ENCODE measurements at places on chromosomes 4 and X.

- DNase-seq: no peak
Observed at GRCh38 chrX:18722500-18723071, 15.1 kb downstream of the PPEF1 start.

- DNase-seq: no peak
Observed at GRCh38 chrX:63754136-63754859, 30.7 kb downstream of the ARHGEF9 start.

GRCh38 chr4:188942606-188943005 is 803.4 kb downstream of the TRIML1 start:
- no peak for DNase-seq

DNA sequence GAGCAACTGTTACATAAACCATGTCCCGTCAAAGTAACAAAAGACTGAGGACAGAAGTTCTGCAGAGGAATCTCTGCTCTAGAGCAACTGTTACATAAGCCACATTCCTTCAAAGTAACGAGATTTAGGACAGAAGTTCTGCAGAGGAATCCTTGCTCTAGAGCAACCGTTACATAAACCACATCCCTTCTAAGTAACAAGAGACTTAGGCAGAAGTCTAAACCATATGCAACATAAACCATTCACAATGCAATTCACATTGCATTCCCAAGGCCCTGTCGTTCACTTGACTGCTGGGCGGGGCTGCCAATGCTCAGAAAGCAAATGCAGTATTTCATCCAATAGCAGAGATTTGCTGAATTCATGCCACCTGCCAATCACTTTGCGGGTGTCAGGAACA is 124.4 kb upstream of the PUDP start:
- DNase-seq: no peak

DNA sequence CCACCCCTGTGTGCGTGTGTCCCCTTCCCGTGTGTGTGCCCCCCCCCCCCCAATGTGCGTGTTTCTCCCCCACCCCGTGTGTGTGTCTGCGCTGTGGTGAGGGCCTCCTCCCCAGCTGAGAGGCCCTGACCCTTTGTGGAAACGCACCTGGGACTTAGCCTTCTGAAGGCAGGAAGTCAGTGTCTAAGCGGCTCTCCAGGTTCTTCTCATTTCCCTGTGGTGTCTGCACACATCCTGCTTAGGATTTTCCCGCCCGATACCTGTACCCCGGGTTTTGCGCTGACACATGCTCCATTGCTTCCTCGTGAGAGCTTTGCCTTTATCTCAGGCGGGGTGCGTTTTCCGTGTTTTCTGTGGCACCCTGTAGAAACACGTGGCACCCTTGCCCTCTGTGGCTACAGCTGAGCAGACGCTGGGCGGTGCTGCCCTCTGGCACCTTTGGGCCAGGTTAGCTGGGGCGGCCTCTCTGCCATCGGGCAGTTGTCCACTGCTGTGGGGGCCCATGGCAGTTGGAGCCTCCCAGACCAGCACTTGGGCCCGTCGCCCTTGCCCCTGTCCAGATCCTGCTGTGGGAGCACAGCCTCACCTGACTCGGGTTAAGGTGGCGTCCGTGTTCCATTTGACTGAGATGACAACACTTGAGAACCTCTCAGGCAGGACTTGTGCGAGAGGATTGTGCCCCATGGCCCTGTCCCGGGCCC is 26.3 kb downstream of the MAEA start:
- DNase-seq: no peak

DNA sequence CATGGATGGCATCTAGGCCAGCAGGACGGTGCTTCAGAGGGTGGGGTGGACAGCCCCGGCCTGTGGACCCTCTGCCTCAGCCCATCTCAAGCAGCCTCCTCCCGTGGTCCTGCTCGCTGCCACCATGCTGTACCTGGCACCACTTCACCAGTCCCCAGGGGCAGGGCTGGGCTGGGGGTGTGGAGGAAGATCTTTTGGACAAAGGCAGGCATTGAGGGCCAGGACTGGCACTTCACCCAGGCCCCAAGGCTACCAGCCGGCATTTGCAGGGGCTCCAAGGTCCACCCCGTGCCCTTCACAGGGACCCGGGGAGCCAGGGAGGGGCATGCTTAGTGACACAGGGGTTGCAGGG is 713 bp downstream of the PLXNB3 start:
- no peak for DNase-seq

- no peak for DNase-seq
Observed at GRCh38 chr4:147303174-147303872, 177.6 kb upstream of the EDNRA start.

- no peak for DNase-seq
Observed at GRCh38 chr4:143586080-143586479, 72.6 kb downstream of the SMARCA5 start.

DNA sequence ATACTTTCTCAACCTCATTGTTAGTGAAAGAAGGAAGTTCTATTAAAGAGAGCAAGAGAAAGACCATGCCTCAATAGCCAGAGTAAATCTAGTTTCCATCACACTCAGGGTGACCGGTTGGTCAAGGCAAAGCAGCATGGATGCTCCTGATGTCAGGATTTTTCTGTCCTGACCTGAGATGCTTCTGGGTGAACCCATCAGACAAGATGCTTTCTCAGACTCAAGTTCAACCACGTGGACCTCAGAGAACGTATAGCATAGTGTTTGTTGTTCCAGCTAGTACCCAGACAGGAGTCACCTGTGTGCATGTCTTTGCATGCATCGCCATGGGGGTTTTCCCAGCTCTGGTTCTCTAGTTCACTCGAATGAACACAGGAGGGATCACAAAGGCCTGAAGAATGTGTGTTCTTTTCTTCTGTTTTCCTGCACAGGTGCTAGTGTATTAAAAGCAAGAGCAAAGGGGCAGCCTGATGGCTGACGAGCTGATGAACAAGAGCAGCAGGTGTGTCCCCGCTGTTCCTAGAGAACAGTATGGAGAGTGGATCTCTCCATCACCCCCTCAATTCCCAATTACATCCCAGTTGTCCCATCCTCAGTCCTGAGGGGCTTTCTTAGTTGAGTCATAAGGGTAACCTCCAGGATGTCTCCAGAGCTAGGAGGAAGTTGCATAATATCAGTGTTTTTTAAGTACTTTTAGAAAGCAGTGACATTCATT is 110.5 kb upstream of the ENPP6 start:
- DNase-seq: no peak

DNA sequence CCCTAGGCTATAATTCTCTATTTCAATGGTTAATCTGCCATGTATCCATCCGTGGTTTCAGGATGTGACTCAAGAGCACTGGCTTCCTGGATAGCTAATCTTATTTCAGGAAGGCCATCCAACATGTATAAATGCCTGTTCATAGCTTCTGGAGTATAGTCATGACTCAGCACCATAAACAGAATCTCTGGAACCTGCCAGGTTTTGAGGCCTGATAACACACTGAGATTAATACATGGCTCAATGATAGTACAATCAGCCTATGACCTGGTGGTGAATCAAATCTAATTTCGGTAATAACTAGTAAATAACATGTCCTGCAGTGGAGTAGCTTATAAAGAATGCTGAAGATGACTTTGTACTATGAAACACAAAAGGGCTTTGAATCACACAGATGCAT is 5.7 kb upstream of the IL13RA2 start:
- no peak for DNase-seq

DNA sequence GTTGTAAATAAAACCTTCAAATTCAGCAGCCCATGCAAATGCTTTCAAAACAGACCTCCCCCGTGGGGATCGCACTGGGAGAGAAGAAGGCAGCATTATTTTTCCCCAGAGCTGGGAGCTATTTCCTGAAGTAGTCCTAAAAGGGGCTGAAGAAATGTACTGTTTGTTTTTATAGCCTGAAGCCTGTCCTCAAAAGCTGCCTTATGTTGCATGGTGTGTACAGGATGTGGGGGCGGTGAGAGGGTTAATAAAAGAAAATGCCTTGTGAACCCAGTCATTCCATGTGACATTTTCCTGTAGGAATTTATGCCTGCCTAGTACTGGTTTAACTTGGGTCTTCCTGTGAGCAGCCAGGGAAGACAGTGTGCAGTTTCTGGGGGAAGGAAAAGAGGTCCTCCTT is 144.1 kb downstream of the SOWAHB start:
- DNase-seq: no peak

GRCh38 chr4:7978489-7978888 is 38.8 kb upstream of the AFAP1 start:
- no peak for DNase-seq

DNA sequence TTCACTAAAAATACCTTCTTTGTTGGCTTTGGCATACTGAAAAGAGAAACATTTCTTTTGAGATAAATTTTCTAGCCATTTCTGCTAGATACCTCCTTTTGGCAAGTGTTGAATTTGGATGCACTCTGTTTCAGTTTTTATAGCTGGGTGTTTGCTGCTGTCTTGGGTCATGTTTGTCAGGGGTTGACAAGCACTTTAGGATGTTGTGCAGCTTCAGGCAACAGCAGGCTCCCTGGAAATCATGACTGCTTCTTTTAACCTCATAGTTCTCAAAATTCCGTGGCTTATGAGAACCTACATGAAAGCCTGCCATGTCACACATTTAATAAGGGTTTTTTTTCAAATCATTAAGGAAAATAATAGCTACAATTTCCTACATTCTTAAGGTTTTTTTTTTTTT is 36.7 kb downstream of the CCSER1 start:
- DNase-seq: no peak

DNA sequence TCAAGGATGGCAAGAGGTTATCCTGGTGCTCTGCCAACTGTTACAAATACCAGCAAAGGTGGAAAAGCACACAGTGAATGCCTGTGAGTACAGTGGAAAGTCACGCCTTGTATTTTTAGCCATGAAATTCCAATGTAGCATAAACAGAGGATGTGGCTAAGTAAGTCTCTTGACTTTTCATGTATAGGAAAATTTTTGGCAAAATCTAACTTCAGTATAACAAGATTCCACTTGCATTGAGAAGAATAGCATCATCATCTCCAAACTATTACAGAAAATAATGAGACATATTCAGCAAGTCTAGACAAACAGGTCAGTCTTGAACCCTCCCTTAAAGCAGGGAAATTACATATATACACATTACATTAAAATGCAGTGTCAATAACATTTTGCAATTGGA is 7.9 kb downstream of the SLC10A6 start:
- DNase-seq: no peak

- DNase-seq: no peak
Observed at GRCh38 chr4:104756837-104757236, 262.1 kb upstream of the CXXC4 start.

- no peak for DNase-seq
Observed at GRCh38 chrX:96692454-96692853, 7.8 kb downstream of the DIAPH2 start.

DNA sequence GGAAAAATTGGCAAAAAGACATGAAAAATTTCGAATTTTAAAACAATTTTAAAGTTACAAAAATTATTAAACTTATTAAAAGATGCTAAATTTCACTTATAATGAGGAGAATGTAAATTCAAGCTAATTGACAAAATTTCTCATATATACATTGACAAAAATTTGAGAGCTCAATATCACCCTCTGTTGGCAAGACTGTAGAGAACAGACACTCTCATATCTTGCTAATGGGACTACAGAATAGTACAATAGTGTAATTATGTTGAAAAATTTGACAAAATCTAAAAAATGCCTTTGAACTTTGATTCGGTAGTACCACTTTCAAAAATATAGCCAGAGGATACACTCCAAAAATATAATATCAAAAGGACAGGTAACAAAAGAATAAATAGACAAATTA is 29.8 kb downstream of the DCAF8L2 start:
- DNase-seq: no peak

DNA sequence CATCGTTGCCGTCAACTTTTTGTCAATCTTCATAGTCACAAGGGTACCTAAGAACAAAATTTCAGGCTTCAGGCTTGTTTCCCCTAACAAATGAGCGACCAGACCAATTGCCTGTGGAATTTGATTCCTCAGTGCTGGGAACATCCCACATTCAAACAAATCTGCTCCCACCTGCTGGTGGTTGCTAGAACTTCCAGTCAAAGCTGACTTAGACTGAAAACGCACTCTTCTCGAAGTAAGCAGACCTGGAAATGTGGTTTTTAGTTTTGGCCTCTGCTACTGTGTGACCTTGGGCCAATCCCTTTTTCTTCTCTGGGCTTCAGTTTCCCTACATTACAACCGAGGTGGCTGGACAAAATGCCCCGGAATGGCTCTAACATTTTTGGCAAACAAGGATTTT is 1.8 kb upstream of the GABRQ start:
- no peak for DNase-seq

GRCh38 chr4:131002132-131002531 is 1906.2 kb downstream of the C4orf33 start:
- no peak for DNase-seq

- DNase-seq: peak; percentile 10
Observed at GRCh38 chrX:48648336-48648751, 35.3 kb upstream of the WAS start.

- DNase-seq: no peak
Observed at GRCh38 chr4:172962564-172963353, 205.9 kb upstream of the GALNT7 start.
